NCI-H2029 treated with DMSO at 0.1 percent for 48 hours (cell line): ENCODE measurements at places on chromosomes 7 and 10.

DNA sequence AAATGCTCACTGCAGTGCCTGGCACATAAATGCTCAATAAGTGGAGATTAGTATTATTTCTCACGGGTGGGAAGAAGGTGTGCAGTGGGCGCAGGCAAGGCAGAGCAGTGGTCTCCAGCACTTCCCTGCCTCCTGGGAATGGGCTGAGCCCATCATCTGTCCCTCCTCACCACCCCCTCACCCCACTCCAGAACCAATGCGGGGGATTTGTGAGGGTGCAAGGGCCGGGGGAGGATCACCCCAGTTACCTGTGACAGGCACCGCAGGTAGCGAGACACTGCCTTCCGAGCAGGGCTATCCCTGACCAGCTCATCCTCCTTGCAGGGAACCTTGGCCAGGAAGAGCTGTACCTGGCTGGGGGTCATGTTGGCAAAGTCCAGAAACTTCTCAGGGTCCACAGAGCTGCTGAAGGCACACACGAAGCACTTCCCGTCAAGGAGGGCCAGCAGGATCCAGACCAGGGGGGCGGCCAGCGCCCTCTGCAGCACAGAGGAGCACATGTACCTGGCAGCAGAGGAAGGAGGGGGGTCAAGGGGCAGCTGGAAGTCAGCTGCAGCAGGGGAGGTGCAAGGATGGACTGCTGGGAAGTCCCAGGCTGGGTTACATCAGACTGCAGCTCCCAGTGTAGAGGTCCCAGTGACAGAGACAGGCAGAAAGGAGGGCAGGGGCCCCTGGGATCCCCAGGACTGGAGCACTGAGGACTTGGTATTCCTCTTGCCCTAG, 2.8 kb downstream of the CALHM3 start:
- DNase-seq, result no peak

- no peak for DNase-seq
Measured at GRCh38 chr7:80277434-80278427, 143.1 kb downstream of the GNAI1 start.

DNA sequence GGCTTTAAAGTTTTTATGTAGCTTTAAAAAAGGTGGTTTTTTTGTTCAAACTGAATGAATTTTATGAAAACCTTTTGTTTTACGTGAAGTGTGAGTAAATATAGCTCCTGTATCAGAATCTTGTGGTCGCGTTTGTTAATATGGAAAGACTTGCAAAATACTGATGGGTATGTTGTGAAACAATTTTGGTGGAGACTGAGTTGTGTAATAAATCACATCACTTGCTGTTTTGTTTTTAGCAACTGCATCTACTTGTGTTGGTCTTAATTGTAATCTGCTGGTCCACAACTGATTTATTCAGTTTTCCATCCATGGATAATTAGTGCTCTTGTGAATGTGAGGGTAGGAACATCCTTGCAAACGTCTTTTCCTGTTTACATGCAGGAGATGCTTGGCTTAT, 10.5 kb downstream of the PLXDC2 start:
- no peak for DNase-seq

- no peak for DNase-seq
Measured at GRCh38 chr10:77800738-77801266, 125.8 kb downstream of the DLG5 start.

DNA sequence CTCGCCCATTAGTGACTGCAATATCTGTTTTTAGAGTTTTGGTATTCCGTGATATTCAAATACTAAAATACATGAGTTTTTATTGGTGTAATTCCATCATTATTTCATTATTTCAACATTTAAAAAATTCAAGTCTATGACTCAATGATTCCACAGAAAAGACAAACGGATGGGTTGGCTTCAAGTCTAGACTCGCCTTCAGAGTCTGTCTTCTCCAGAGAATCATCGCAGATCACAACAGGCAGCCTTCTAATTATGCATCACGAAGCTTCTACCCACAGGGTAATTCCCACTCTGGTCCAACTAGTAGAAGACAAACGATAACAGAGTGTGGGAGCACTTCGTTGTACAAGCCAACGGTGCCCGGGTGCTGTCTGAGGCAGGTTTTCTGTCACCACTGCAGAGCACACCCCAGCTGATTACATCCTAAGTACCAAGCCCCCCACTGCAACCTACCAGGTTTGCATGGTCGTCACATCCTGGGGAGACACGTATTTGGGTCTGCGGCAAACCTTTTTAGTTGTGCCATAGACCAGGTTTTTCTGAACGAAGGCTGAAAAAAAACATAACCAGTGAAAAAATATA, 28.9 kb downstream of the PARP12 start:
- DNase-seq, result no peak

DNA sequence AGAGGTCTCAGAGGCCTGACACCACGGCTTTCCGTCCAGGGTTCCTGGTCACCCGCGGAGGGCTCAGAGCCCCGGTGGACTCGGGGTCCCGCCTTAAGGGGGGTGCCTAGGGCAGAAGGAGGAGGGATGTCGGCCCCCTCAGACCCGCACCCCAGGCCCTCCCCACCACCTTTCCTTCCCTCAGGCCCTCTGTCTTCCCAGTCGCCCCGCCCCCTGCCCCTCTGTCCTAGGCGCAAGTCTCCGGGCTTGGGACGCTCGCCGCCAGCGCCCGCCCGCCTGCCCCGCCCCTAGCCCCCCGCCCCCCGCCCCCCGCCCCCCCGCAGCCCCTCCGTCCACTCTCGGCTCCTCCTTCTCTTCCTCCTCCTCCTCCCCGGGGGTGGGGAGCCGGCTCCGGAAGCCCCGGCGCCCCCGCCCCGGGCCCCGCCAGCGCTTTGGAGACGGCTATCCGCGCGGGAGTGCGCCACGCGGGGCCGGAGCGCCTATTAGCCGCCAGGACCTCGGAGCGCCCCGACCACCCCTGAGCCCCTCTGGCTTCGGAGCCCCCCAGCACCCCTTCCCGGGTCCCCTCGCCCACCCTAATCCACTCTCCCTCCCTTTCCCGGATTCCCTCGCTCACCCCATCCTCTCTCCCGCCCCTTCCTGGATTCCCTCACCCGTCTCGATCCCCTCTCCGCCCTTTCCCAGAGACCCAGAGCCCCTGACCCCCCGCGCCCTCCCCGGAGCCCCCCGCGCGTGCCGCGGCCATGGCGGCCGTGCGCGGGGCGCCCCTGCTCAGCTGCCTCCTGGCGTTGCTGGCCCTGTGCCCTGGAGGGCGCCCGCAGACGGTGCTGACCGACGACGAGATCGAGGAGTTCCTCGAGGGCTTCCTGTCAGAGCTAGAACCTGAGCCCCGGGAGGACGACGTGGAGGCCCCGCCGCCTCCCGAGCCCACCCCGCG, at the start of gene AEBP1:
Gene AEBP1, plus strand, starts transcription at position 423 of the 937 bp plus-strand sequence. Its CDS starts 321 bp downstream, at position 744.
- no peak for DNase-seq

GRCh38 chr7:129512192-129512591, 9.9 kb downstream of the SMKR1 start:
- no peak for DNase-seq

GRCh38 chr10:43863270-43863669, 214.6 kb upstream of the ZNF32 start:
- DNase-seq, result no peak

DNA sequence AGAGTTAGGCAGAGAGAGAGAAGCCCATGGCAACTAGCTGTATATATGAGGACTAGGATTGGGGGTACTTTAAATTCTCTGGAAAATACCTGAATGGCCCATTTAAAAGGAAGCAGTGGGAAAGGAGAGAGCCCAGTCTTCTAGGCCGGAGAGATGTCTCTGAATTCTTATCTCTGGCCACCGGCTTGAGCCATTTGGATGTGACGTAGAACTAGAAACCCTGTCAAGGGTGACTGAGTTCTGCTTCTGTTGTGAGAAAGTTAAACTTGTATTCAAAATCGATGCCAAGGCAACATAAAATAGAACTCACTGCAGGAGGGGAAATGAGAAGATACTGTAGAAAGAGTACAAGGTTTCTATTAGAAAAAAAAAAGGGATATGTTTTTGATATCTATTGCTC, 6.3 kb upstream of the GSTK1 start:
- no peak for DNase-seq

DNA sequence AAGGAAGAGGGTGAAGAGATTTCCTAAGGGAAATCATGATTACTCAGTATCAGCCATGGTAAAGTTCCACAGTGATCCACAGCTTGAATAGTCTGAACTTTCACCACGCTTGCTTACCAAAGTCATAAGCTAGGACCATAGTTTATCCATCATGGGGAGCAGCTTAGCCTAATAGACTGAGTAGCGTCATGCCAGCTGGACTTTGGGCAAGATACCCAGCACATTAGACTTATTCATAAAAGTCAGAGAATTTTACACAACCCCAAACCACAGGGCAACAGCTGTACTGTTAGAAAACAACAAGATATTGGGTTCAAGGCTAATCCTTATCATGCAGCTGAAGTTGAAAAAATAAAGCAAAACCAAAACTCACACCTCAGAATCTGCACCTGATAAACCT, 491.0 kb downstream of the XPNPEP1 start:
- DNase-seq, result no peak

- DNase-seq, result no peak
Measured at GRCh38 chr7:99099499-99100077, 44.3 kb downstream of the SMURF1 start.

DNA sequence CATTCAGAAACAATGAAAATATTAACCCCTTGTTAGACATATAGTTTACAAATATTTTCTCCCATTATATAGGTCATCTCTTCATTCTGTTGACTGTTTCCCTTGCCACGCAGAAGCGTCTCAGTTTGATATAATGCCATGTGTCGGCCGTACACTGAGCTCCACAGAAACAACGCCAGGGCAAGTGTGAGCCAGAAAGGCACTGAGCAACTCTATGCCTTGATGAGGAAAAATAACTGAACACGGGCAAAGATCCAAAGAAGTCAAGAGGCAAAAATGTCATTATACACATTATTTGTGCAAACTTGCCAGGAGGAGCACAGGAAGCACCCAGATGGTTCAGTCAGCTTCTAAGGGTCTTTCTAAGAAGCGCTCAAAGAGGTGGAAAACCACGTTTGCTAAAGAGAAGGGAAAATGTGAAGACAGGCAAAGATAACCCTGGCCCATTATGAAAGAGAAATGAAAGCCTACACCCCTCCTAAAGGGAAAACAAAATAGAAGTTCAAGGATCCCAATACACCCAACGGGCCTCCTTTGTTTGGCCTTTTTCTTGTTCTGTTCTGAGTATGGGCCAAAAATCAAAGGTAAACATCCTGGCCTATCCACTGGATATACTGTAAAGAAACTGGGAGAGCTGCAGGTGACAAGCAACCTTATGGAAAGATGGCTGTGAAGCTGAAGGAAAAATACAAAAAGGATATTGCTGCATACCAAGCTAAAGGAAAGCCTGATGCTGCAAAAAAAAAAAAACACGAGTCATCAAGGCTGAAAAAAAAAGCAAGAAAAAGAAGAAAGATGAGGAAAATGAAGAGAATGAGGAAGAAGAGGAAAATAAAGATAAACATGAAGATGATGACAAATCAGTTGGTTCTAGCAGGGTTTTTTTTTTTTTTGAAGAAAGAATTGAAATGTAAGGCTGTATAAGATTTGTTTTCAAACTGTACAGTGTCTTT, 15.5 kb downstream of the ARHGAP12 start:
- peak; percentile 24 for DNase-seq

DNA sequence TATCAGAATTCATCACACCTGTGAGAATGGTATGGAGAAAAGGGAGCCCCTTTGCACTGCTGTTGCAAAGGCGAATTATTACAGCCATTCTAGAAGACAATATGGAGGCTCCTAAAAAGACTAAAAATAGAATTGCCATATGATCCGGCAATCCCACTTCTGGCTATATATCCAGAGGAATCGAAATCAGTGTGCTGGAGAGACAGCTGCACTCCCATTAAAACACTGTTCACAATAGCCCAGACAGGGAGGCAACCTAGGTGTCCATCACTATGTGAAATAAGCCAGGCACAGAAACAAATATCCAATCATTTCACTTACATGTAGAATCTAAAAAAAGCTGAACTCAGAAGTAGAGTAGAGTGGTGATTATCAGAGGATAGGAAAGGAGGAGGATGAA, 26.0 kb upstream of the GJD4 start:
- no peak for DNase-seq

DNA sequence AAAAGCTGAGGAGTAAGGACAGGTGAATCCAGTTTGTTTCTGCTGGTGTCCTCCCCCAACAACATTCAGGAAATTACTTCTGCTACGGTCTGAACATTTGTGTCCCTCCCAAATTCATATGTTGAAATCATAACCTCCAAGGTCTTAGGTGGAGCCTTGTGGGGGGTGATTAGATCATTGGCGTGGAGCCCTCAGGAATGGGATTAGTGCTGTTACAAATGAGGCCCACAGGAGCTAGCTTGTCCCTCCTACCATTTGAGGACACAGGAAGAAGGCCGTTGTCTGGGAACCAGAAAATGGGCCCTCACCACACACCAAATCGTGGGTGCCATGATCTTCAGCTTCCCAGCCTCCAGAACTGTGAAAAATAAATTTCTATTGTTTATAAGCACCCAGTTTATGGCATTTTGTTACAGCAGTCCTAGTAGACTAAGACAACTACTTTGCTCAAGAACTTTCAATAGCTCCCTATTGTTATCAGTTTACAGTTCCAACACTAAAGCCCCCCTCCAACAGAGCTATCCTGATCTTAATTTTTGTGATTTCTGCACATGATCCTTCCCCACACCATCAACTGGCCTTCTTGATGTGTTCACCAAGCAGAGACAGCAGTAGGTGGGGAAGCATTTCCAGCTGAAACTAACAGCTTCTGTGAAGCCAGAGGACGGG, 2.1 kb upstream of the LRMDA start:
- DNase-seq, result no peak

DNA sequence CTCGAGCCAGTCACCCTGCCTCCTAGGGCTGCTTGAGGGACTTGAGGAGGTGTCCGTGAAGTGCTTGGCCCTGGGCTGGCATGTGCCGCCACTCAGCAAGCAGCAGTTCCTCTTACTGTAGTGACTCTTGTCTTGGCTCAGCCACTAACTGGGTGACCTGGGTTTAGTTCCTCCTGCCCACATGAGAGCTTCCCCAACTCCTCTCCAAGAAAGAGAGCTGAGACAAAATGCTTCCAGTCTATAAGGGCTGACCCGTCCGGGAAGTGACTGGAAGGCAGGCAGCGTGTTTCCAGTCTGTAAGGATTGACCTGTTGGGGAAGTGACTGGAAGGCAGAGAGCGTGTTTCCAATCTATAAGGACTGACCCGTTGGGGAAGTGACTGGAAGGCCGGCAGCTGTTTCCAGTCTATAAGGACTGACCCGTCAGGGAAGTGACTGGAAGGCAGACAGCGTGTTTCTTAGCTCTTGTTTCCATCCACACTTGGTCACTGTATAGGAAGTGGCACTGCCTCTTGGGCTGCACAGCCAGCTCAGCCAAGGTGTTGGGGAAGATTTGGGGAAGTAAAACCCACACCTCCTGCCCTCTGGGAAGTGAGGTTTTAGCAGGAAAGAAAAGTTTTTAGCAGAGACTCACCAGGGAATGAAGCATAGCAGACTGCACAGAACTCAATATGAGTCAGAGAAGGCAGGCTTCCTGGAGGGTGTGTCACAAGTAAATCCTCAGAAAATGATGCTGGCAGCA, 53.3 kb upstream of the PPIF start:
- DNase-seq, result no peak
